Uterine smooth muscle cell (primary cell): ENCODE measurements at places on chromosomes 2 and 18. TPM values are rescaled to one million over a fixed set of nuclear protein-coding genes. Genes with fewer than 3 reads are reported as not detected.

CNDP2 gene
- total RNA-seq = 123 and 129 TPM in 2 replicates

ANTXR1 gene
- total RNA-seq = 25.6 and 79.0 TPM in 2 replicates

DSC2 gene
- under 0.01 TPM in 1 of 2 replicates, not detected in the other for total RNA-seq

KCNJ3 gene
- 0.12 and 0.22 TPM in 2 replicates for total RNA-seq

GPR39 gene
- 3.1 and 7.6 TPM in 2 replicates for total RNA-seq

SCN7A gene
- total RNA-seq = 0.11 and 0.12 TPM in 2 replicates

MEIS1 gene
- total RNA-seq = 131 and 169 TPM in 2 replicates

PIEZO2 gene
- total RNA-seq = 0.12 and 0.44 TPM in 2 replicates

FHOD3 gene
- total RNA-seq = 16.3 and 19.7 TPM in 2 replicates

CLEC4F gene
- total RNA-seq = not detected in 2 replicates

RAMP1 gene
- total RNA-seq = 13.1 and 40.0 TPM in 2 replicates

TGFA gene
- not detected in 2 replicates for total RNA-seq

KRTCAP3 gene
- not detected in 2 replicates for total RNA-seq

CNNM4 gene
- total RNA-seq = 5.4 and 5.6 TPM in 2 replicates
